ENCODE measurements at places on chromosomes 3 and 15.

DNA sequence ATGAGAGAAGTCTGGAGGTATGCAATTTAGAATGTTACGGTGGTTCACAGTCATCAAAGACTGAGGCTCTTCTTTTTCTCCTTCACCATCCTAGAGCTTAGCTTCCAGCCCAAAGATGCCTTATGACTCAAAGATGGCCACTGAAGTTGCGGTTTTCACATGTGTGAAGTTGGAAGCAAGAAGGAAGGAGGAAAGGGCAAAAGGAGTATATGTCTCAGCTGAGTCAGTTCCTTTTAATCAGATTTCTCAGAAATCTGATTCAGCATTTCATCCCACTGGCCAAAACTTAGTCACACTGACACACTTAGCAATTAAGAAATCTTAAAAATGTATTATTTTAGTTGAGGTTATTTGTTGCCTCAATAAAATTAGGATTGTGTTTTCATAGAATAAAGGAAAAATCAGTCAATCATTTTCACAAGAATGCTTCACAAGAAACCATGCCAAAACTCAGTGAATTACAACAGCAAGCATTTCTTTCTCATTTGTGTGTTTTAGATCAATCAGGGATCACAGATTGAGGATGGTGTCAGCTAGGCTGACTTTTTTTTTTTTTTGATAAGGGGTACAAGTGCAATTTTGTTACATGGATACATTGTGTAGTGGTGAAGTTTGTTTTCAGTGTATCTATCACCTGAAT is 211.1 kb upstream of the GADL1 start:
- peak; percentile 47 for DNase-seq

DNA sequence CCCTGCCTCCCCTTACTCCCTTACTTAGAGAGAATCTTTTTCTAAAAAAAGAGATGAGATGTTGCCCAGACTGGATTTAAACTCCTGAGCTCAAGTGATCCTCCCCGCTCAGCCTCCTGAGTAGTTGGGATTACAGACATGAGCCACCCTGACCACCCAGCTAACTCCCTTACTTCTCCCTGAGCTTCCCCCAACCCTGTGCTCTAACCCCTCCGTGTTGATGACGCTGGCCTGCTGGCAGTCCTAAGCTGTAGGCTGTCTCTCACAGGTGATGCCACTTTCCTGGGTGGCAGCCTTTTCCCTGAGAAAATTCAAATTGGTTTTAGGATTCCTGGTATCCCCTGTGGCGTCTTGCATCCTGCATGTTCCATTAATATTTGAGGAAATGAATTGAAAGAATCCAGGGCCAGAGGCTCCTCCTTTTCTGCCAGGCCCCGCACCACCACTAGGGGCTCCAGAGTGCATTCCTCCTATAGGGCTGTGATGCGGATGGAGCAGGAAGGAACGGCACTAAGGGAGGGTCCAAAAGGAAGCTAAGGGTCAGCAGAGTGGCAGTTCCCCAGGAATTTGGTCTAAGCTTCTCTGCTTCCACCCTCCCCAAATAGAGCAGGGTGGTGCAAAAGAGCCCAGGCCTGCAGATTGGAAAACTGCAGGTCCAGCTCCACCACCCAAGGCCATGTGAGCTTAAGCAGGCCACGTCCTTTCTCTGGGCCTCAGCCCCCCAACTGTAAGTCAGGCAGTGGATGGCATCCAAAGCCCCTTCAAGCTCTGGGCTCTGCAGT is 101.1 kb downstream of the DAPK2 start:
- peak; percentile 61 for DNase-seq

GRCh38 chr3:34683851-34684250 is 885.4 kb downstream of the PDCD6IP start:
- DNase-seq = peak; percentile 27

DNA sequence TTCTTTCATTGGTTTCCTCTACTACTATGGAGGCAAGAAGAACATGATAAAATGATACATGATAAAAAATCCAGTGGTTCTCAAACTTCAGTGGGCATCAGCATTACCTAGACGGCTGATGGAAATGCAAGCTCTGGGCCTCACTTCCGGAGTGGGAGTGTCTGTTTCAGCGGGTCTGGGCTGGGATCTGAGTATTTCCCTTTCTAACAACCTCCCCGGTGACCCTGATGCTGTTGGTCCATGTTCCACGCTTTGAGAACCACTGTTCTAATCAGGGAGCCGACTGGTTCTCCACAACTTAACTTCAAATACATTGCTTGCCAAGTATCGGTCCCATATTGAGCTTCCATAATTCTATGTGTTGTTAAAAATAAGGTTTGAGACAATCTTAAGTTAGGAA is 712.3 kb upstream of the LMCD1 start:
- no peak for DNase-seq

GRCh38 chr3:143712522-143712921 is 135.7 kb downstream of the SLC9A9 start:
- no peak for DNase-seq

- no peak for DNase-seq
Observed at GRCh38 chr15:43094416-43095030, 11.3 kb downstream of the UBR1 start.

Measured in stimulated activated CD4-positive, alpha-beta T cell treated with anti-CD3 and anti-CD28 coated beads, Interleukin-1b, Interleukin-23, amount 100 ng/mL, for 48 hours (primary cell).